ENCODE measurements at places on chromosomes 4 and X. TPM values are rescaled to one million over a fixed set of nuclear protein-coding genes. Genes with fewer than 3 reads are reported as not detected.

The PNMA6E gene
- not detected for total RNA-seq

The UGT2B7 gene
- 0.22 TPM for total RNA-seq

The CDKL5 gene
- 9.0 TPM for total RNA-seq

The PDHA1 gene
- total RNA-seq, result 64.4 TPM

The ZNF732 gene
- total RNA-seq, result 2.0 TPM

The KDR gene
- 16.1 TPM for total RNA-seq

The CACNA1F gene
- not detected for total RNA-seq

The OPN1MW gene
- not detected for total RNA-seq

The WNK3 gene
- total RNA-seq, result 4.7 TPM

The F8 gene
- total RNA-seq, result 2.6 TPM

The AMBN gene
- total RNA-seq, result not detected

The GPC3 gene
- 22.8 TPM for total RNA-seq

The PLP1 gene
- total RNA-seq, result not detected

The UFSP2 gene
- total RNA-seq, result 36.9 TPM

The GLUD2 gene
- 0.54 TPM for total RNA-seq

The GRIA2 gene
- total RNA-seq, result not detected

The TLR6 gene
- total RNA-seq, result 7.8 TPM

The PPEF1 gene
- total RNA-seq, result not detected

The PRSS12 gene
- total RNA-seq, result not detected

The USP17L26 gene
- not detected for total RNA-seq

The ZNF157 gene
- 0.11 TPM for total RNA-seq

The MID2 gene
- 27.4 TPM for total RNA-seq

The MBNL3 gene
- total RNA-seq, result 3.9 TPM

The USP17L19 gene
- total RNA-seq, result not detected

The PROM1 gene
- not detected for total RNA-seq

The LDB2 gene
- total RNA-seq, result 0.11 TPM

The MAGEC3 gene
- total RNA-seq, result not detected

The NOX1 gene
- total RNA-seq, result not detected

The EGF gene
- 2.0 TPM for total RNA-seq

The MAGEE2 gene
- total RNA-seq, result not detected

The NLRP2B gene
- total RNA-seq, result not detected

The GSX2 gene
- total RNA-seq, result not detected

The MAGEA10 gene
- total RNA-seq, result not detected

The GAGE1 gene
- not detected for total RNA-seq

The CCDC158 gene
- total RNA-seq, result under 0.01 TPM

The BST1 gene
- total RNA-seq, result 25.1 TPM

The XAGE2 gene
- total RNA-seq, result 23.6 TPM

The RHOXF2B gene
- not detected for total RNA-seq

The ENPP6 gene
- total RNA-seq, result not detected

The CLDN22 gene
- total RNA-seq, result not detected

The SPANXN3 gene
- not detected for total RNA-seq

The NHSL2 gene
- total RNA-seq, result not detected

The ANK2 gene
- 0.79 TPM for total RNA-seq

The ARHGAP36 gene
- not detected for total RNA-seq

The RTL5 gene
- 0.79 TPM for total RNA-seq

The HSFX2 gene
- not detected for total RNA-seq

The IBSP gene
- total RNA-seq, result not detected

The TASL gene
- not detected for total RNA-seq

The CXCL10 gene
- not detected for total RNA-seq

The COX7B2 gene
- not detected for total RNA-seq

The RAB40A gene
- 2.7 TPM for total RNA-seq

The SCRG1 gene
- total RNA-seq, result under 0.01 TPM

Data from placental epithelial cell (primary cell).